ENCODE measurements at places on chromosomes 2 and 18.

GRCh38 chr2:26655611-26656195 lies 14.5 kb upstream of the CIB4 start:
- DNase-seq: no peak

GRCh38 chr2:62306751-62307468 lies 111.0 kb downstream of the B3GNT2 start:
- DNase-seq: peak; percentile 73

DNA sequence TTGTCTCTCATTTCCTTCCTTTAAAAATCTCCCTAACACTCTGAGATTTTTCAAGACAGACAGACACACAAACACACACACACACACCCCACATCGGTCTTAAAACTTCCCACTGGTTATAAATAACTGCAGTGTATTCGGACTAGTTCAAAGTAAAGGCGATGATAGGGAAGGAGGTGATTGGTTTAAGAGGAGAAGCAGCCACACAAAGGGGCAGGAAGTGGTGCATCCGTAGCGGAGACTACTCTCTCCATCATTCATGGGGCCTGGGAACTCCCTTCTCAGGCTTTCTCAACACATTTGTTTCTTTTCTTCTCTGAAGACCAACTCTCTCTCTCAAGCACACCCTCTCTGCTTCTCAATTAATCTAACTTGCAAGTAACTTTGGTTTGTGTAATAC lies 149.1 kb upstream of the DPP10 start:
- no peak for DNase-seq

- no peak for DNase-seq
Measured at GRCh38 chr2:65727381-65727780, 295.0 kb upstream of the SPRED2 start.

- peak; percentile 2 for DNase-seq
Measured at GRCh38 chr2:173568054-173568453, 213.4 kb downstream of the CDCA7 start.

DNA sequence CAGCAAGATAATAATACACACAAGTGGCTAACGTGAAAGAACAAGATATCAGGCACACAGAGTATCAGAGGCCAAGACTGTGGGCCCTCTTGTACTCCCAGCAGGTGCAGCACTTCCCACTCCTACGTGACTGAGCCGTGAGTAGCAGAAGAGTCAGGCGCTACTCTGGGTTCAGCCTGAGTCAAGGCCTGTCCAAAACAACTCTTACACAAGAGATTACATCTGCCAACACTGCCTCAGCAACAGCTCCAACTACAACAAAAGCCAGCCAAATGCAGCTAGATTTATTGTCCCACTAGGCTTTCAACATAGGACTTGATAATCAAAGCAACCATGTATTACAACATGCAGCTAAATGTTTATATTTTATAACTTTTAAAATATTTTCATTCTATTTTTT lies 56.2 kb downstream of the ITSN2 start:
- DNase-seq: no peak

DNA sequence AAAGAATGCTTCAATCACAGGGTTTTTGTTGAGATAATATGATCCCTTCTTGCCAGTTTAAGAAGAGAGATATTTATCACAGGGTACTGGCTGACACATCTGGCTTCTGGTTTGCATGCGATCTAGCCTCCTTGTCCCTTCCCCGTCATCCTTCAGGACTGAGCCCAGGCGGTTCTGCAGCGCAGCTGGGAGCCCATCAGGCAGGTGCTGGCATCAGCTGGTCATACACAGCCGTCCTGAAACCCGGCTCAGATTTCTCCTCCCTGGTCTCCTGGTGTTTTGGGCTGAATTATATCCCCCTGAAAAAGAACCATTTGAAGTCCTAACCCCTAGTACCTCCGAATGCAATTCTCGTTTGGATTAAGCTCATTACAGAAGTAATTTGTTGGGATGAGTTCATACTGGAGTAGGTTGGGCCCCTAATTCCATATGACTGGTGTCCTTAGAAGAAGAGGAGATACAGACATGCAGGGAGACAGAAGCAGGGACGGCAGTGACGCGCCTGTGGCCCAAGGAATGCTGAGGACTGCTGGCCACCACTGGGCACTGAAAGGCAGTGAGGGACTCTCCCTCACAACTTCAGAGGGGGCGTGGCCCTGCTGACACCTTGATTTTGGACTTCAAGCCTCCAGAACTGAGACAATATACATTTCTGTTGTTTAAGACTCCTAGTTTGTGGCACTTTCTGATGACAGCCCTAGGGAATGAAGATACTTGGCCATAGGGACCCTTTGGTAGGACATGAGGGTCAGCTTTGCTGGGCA lies 83.9 kb upstream of the ODC1 start:
- DNase-seq: peak; percentile 67

DNA sequence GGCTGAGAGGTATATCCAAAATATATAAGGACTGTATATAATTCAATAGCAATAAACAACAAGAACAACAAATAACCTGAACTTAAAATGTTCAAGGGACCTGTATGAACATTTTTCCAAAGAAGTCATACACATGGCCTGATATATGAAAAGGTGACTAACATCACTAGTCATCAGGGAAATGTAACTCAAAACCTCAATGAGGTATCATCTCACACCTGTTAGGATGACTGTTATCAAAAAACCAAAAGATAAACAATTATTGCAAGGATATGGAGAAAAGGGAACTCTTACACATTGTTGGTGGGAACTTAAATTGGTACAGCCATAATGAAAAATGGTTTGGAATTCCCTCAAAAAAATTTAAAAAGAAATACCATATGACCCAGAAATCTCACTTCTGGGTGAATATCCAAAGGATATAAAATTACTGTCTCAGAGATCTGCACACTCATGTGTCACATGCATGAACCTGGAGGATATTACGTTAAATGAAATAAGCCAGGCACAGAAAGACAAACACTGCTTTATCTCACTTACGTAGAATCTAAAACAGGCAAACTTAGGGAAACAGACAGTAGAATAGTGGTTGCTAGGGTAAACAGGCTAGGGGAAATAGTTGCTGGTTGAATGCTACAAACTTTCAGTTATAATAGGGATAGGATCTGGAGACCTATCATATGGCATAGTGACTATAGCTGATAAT lies 334.5 kb upstream of the MMADHC start:
- no peak for DNase-seq

- DNase-seq: no peak
Measured at GRCh38 chr2:7272210-7272609, 355.0 kb downstream of the RNF144A start.

DNA sequence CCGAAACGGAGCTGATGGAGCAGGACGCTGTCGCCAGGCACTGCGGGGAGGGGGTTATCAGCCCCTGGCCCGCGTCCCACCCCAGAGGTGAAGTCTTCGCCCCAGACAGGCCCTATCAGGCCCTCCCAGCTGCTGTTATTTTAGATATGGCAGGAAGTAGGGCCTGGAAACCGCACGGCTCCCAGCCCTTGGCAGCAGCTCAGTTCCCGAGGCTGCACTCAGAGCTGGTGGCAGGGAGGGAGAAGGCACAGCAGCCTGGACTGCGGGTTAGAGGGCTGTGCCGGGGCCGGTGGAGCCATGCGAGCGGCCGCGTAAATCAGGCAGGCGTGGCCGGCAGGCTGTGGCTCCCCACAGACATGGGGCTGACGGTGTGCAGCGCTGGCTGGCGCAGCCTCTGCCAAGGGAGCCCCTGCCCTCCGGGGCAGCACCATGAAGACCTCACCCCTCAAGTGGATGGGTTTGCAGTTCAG lies 111.4 kb downstream of the NFATC1 start:
- no peak for DNase-seq

GRCh38 chr2:138275292-138275690 lies 226.3 kb upstream of the SPOPL start:
- DNase-seq: no peak

DNA sequence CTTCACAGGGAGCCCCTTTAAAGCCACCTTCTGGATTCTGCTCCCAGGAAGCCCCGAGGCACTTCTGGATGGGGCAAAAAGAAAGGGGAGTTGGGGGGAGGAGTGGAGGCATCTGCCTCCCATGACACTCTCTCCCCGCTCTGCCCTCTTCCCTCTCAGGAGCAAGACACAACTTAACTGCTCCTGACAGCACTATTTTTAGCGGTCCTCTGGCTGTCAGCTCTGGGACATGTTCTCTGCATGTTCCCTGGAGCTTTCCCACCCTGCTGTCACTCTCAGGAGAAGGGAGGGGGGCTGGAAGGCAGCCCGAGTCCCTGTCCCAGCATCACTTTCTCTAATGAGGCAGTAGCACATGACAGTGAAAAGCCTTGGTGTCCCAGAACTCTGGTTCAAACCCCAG lies 32.3 kb downstream of the PLB1 start:
- DNase-seq: no peak

DNA sequence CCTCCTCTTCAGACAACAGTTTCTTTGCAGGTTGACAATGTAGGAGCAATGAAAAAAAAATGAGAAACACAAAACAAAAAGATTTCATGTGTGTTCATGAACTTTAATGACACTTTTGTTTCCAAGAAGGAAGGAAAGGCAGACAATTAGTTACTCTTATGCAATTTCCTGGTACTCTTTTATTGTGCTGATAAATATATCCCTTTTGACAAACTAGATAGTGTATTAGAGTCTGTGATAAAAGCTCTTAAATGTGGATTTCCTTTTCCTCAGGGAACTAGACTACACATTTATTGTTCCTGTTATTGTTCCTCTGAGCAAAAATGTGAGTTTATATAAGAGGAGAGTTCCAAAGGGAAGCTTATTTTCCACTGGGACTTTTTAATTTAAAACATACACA lies 188.7 kb upstream of the NRXN1 start:
- DNase-seq: no peak

DNA sequence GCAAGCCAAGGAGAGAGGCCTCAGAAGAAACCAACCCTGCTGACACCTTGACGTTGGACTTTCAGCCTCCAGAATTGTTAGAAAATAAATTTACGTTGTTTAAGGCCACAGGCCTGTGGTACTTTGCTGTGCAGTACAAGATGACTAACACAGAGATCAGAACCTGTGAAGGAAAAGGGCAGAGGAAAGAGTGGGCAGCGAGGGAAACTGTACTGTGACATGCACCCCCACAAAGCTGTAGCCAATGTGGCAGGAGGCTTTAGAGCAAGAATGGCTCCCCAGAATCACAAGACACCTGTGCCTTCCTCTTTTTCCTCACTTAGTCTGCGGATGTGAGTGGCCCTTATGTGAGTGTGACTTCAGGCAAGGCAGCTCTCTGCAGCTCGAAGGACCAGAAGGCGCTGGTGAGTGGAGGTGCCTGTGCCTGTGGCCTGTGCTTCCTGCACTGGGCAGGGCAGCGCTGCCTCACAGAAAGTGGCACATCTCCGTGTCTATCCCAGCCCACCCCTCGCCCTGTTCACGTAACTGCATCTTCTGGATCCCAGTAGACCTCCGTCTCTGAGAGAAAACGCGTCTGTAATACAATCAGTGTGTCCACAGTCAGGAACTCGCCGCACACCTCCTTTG lies 89.5 kb downstream of the MRPS9 start:
- no peak for DNase-seq

DNA sequence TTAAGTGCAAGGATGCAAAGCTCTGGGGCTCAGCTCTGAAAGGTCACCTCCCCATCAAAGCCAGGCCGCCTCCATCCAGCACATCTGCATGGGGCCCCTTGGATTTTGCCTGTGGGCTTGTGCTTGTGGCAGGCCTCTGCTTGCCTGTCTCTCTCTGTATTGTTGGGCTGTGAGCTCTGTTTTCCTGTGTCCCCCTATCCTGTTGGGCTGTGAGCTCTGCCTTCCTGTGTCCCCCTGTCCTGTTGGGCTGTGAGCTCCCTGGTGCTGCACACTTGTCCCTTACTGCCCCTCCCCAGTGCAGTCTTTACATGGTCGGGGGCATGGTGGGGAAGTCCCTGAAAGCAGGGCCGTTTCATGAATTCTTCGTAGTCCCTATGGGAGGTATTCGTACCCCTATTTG lies 49.2 kb upstream of the PDIA6 start:
- DNase-seq: no peak

DNA sequence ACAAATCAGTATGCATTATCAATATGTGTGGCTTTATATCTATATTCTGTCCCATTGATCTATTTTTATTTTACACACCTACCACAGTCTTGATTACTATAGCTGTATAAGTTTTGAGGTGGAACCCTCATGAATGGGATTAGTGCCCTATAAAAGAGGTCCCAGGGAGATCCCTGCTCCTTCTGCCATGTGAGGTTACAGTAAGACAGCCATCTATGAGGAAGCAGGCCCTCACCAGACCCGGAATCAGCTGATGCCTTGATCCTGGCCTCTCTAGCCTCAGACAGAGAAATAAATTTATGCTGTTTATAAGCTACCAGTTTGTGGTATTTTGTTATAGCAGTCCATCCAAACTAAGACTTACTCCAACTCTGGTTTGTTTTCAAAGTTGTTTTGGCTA lies 54.9 kb downstream of the HNRNPLL start:
- no peak for DNase-seq

DNA sequence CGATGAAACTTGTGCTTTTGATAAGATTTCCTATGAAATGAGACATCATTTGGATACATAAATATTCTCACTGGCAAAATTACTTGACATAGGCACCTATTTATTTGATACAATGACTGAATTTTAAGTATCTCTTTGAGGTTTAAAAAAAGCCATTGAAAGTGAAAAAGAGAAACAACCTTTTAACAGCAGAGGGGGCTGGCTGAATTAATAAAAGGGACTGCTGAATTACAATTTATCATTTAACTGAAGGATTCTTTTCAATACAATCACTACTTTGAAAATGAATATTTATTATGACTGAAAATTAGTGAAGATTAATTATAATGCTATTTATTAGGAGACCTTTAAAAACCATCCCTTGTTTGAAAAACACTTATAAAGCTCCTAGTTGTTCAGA lies 335.3 kb downstream of the DLGAP1 start:
- no peak for DNase-seq

DNA sequence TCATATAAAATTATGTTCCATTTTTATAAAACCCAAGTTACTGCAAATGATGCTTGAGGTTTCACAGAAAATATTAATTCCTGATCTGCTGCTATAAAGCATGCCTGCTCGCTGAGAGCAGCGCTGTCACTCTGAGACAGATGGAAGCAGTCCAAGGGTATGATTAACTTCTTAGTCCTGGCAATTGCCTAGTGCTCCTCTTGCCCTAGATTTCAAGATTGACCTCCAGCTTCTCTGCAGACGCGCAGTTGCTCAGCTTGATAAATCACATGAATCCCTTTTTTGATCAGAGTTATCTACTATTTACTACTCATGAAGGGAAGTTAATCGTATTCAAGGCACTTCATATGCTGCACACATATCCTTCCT lies 154.6 kb upstream of the REV1 start:
- DNase-seq: no peak
